ENCODE measurements at places on chromosomes 7 and 10.

DNA sequence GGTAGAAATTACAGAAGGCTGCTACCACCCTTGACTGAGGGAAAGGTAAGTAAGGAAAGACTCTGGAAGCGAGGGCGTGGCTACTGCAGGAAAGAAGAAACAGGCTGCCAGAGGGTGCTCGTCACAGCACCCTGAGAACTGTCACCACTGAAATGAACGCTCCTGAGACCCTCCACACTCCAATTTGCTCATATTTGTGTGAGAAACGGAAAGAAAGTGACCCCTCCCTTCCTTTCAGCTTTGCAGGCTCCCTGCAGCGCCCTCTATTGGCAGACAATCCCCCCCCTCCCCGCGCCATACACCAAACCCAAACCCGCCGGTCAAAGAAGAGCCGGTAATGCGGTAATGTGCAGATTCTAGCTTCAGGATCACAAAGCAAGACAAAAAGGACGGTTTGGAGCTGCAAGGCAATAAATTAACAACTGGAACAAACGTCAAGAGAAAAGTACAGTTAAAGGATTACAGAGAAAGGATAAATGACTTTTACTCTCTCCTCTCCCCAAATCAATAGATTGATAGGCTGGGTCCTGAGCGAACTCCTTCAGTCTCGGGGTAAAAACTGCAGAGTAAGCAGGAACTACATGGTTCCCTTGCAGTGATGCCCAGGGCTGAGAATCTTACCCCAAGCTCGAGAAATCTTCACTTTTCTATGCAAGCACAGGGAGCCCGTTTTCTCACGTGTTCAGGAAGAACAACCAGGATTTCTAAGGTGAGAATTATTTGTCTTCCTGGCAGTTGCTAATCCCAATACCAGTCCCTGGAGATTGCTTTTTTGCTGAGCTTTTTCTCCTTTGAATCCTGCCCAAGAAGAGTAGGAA is 47.6 kb downstream of the STEAP1B start:
- DNase-seq: peak; percentile 71

GRCh38 chr7:154817224-154817896 is 185.6 kb downstream of the PAXIP1 start:
- DNase-seq: no peak

DNA sequence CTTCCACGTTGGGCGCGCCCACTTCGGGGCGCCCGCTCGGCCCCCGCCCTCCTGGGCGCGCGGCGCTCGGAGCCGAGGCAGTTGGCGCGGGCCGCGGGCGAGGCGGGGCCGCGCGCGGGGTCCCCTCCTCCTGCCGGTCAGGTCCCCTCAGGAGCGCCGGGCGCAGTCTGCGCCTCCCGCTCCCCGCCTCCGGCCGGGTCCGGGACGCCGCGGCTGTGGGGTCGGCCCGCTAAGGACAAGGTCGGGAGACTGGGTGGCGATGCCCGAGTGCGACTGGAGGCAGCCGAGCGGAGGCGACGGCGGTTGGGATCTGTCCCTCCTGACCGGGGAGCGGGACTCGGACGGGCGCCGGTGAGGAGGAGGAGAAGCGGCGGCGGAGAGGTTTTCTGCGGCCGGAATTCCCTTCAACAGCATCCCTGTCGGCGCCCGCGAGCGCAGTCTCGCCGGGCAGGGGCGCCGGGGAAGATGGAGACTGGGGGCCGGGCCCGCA is at the start of gene ATRNL1:
Gene ATRNL1 (plus strand): TSS at position 80 of the 490 bp plus-strand sequence. CDS start 386 bp downstream, at position 466.
- DNase-seq: peak; percentile 24

DNA sequence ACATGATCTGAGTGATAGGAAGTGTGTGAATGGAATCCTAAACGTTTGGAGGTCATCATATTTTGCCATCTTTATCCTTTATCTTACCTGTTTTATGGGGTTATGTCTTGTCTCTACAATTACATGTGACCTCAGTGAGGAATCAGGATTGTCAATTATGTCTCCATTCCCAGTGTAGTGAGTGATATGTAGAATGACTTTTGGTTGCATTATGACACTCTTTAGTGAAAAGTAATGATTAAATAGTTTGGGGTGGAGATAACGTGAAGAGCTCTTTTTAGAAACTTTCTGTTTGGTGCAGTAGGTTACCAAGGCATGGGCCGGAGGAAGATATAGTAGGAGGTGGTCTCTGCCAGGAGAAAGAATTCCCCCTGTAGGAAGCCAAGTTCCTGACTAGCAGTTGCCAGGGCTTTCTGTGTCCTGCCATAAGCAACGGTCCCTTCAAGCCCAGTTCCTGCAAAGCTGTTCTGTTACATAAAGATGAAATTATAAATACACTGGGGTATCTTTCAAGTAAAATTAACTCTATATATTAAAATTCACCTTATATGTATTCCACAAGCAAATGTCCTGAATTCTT is 228.2 kb downstream of the NSUN6 start:
- DNase-seq: no peak

GRCh38 chr7:76220185-76221057 is 18.7 kb downstream of the SRRM3 start:
- peak; percentile 64 for DNase-seq

DNA sequence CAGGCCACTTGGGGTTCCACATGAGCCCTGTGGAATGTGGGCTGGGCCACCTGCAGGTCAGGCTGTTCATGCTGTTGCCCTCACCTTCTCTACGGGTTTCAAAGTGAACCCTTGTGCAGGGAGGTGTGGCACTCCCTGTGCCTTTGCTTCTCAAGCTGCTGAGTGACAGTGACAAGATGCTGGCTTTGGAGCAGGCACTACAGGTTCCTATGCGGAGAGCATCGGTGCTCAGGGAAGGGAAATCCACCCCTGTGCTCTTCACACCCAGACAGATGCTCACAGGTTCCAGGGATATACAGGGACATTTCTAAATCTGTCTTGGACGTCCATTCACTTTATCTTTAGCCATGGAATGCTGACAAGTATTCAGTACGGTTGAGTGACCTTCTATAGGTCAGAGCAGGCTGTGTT is 1005.0 kb downstream of the LRMDA start:
- no peak for DNase-seq

DNA sequence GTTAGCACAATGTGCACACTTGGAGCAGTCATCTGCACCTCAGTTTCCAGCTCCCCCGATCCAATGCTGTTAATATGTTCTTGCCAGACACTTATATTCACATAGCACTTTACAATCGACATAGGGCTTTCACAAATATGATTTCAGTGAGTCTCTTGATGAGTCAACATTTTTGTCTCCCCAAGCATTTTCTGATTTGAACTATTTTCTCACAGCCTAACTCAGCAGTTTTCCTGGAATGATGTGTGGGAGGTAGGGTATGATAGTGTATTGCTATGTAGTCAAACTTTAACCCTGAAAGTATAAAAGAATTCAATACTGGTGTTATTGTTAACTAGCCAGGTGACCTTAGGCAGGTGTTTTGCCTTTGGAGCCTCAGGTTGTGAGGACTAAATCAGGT is 82.5 kb upstream of the LRGUK start:
- DNase-seq: no peak

DNA sequence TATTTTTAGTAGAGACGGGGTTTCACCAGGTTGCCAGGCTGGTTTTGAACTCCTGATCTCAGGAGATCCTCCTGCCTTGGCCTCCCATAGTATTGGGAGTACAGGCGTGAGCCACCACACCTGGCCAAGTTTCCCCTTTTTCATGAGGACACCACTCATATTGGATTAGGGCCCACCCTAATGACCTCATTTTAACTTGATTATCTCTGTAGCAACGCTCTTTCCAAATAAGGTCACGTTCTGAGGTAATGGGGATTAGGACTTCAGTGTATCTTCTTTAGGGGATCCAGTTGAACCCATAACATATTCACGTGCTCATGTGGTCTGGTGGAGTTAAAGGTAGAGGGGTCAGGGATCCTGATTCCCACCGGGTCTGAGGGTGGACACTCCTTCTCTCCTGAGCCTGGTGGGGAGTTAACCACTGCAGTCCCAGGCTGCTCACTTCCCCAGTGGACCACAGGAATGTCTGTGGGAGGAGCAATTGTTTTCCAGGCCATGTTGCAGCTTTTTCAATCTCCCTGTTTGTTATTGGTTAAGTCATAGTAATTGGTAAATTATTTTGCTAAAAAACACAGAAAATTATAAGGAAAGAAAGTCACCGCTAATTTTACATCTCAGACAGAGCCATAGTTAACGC is 130.5 kb downstream of the GRK5 start:
- no peak for DNase-seq

DNA sequence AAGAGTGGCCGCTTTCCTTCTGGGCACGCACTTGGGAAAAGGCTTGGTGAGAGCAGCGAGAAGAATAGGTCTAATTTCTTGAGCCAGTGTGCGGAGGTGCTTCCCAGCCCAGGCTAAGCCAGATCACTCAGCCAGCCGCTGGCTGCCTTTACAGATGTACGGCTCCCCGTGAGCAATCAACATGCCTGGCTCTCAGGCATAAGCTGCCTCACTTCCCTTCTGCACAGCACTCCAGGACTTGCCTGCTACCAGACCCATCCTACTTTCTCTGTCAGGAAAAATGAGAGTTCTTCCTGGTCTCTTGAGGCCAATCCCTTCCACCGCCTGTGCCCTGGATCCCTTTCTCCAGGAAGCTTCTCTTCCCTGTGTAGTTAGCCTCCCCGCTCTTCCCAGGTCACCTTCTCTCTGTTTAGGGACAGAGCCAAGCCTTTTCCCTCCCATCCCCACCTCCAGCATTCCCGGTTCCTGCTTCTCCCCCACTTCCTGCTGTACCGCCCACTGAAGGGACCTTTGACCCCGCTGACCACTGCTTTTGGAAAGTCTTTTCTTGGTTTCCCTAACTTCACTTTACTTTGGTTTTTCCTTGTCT is 1.1 kb upstream of the ACTR3C start:
- no peak for DNase-seq

- DNase-seq: no peak
Observed at GRCh38 chr10:121138112-121138860, 287.1 kb downstream of the WDR11 start.

- no peak for DNase-seq
Observed at GRCh38 chr7:130897515-130898419, 163.8 kb upstream of the KLF14 start.

DNA sequence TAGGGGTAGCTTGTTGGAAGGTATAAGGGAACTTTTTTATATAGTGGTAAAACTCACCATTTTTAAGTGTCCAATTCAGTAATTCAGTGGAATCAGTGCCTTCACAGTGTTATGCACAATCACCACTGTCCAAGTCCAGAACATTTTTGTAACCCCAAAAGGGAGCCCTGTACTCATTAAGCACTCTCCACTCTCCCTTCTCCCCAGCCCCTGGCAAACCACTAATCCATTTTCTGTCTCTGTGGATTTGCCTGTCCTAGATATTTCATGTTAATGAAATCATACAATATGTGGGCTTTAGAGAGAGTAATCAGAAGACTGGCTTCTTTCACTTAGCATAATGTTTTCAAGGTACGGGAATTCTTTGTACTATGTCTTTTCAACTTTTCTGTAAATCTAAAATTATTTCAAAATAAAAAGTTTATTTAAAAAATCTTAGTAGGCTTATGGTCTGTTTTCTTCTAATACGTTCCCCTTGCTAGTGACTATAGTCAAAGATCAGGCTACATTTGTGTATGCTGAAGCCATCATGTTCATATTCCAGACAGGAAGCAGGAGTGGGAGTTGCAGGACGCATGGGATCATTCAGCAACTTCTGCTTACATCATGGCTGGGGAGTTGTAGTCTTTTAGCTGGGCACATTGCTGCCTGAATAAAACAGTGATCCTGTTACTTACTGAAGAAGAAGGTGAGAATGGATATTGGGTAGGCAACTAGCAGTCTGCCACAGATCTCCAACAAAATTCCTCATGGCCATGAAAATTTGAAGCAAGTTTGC is 35.4 kb upstream of the TAX1BP1 start:
- DNase-seq: no peak

DNA sequence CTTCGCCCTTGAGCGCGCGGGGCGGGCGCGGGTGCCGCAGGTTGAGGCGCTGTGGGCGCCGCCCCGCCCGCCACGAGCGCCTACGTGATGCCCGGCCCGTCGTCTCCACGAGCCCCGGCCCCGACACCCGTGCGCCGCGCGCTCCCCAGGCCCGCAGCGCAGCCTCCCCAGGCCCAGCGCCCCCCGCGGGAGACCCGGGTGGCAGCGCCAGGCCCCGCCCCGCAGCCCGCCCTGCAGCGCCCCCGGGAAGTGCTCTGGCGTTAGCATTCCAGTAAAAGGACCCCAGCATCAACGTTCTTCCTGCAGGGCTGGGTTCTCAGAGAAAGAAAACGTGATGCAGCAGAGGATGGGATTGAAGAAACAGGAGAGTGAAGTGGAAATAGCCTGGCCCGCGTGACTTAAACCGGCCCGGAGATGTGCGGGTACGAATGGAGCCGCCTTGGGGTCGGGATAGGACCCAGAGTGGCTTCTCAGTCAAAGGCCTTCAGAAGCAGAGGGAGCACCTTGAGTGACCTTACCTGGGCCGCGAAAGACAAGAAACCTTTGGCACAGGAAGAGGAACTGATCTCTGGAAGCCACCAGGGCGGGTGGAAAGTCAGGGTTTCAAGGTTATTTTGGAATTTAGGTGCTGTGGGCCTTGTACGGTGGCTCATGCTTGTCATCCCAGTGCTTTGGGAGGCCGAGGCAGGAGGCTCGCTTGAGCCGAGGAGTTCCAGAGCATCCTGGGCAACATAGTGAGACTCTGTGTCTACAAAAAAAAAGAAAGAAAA is 1.8 kb downstream of the PFKP start:
- DNase-seq: peak; percentile 54

DNA sequence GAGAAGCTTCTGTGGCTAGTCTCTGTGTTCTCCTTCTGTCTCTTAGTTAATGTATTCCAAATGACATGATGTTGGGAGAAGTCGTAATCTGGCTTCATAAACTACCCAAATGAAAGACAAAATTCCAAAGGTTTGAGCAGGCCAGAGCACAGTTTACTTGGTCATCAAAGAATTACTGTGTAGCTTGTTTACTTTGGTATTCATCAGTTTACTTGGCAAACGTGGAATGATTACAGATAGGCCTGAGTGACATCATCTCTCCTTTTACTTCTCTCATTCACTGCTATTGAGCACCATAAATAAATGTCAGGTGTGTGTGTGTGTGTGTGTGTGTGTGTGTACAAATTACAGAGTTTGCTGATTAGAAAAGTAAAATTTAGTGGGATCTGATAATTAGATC is 327.3 kb downstream of the PHTF2 start:
- DNase-seq: no peak

- DNase-seq: no peak
Observed at GRCh38 chr7:117949232-117949631, 76.0 kb upstream of the CTTNBP2 start.

DNA sequence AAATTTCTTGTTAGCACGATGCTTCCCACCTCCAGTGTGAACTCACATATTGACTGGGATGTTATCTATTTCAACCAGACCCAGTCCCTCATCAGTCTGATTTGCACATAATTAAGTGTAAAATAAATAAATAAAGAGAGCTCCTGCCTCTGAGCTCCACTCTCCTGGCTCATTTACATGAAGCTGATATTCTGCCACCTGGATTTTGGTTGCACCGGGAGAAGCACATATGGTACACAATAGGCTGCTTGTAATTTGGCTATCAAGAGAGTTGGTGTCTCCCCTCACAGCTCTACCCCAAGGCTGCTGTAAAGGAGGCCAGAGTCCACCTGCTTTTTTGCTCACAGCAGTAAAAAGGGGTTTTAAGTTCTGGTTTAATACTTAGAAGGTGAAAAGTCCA is 610.5 kb downstream of the KCNMA1 start:
- DNase-seq: no peak

DNA sequence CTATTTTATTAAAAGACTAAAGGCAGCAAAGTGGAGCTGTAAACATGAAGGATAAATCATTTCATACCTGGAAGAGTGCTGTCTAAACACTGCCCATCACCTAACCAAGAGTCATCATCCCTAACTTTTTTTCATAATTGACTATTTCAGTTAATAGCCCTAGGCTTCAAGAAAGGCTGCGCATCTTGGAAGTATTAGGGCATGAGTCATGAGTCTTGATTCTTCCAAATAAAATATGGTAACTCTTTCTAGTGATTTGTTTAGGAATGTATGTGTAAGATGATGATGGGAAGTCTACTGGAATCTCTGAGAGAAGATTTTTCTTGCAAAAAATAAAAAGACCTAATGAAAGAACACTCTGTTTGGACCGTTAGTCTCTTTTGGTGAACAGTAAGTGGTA is 207.7 kb upstream of the AHR start:
- no peak for DNase-seq
